ENCODE measurements at places on chromosomes 5 and 9.
A peak's percentile ranks its signal among the peaks of the same experiment; 100 is the strongest.

DNA sequence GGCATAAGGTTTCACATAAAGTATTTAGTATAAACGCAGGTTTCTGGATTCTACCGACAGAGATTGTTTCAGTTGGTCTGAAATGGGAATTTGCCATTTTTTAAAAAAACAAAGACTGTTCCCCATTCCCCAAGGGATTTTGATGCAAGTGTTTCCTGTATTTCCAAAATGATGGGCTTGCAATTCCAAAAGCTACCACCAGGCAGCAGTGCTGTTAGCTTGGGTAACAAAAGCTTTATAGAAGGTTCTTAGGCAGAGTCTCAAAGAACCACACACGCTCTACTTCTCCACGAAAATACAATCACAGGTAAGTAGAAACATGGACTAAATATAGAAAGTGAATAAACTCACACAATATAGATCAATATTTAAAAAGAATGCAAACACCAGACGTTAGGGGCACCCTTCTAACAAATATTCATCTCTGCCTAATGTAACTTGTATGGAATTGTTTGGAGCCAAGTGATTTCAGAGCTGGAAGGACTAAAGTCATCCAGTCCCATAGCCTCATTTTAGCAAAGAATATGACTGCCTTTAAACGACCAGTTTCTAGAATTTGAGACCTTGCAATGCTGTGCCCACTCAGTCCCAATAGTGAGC is 154.3 kb downstream of the SPOCK1 start:
- DNase-seq, result peak; percentile 52

DNA sequence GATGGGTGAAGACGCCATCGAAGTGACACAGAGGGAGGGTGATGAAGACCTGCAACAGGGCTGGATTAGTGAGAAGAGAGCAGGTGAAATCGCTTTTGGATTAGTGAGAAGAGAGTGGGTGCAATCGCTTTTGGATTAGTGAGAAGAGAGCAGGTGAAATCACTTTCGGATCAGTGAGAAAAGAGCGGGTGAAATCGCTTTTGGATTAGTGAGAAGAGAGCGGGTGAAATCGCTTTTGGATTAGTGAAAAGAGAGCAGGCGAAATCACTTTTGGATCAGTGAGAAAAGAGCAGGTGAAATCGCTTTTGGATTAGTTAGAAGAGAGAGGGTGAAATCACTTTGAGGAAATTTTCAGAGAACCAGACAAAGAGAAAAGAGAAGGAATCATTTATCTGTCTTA is 67.2 kb upstream of the TRIO start:
- no peak for DNase-seq

- DNase-seq, result no peak
Observed at GRCh38 chr9:134571946-134572917, 69.4 kb upstream of the COL5A1 start.

- no peak for DNase-seq
Observed at GRCh38 chr5:12851761-12852160, 947.5 kb upstream of the CTNND2 start.

DNA sequence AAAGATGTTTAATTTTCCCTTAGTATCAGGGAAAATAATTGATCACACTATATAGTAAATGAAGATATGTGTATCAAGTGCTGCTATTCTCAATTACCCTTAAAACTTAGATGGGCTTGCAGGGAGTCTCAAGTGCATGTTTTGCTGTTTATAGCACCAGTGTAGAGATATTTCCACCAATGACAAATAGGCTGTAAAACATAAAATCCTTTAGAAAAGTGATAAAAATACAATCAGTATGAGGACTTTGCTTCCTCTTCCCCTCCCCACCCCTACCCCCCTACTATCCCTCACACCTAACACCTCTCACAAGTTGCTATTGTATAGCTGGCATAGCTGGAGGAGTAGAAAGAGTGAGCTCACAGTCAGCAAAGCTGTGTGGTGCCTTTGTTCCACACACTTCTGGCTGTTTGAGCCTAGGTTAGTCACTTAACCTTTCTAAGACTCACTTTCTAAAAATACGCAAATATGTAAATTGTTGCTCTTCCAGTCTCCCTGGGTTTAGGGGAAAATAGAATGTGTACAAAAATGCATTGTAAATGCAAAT is 93.1 kb downstream of the PDE4D start:
- DNase-seq, result no peak

DNA sequence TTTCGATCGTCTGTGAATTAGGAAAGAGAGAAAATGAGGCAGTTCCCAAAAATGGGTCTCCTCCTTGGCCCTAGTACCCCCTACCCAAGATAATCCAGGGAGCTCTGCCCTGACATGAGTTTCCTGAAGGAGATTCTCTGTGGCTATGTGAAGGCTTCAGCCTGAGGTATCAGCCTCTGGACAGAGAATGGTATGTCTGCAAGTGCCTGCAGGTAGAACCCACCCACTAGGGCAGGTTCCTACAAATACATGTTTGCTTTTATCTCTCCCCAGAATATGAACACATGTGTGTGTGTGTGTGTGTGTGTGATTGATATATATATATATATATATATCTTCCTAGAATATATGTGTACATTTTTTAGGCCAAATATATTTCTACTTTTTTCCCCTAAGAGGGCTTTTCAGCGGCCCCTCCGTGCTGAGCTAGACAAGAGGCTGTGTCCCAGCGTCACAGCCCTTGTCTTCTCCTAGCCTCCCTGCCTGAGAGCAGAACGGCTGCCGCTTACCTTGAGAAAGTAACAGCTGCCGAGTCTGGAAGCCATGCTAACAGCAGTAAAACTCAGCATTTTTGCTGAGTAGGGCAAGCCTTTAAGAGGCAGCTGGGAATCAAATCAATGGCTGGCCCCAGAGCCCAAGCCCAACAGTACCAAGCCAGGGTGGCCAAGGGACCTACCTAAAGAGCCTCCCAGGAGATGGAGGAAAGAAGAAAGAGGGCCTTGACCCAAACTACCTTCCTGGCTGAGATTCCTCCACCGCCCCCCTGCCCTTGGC is 2.1 kb downstream of the BRINP1 start:
- DNase-seq, result no peak

Measured in HFF-Myc (cell line).